CD4-positive, alpha-beta T cell treated with Interleukin-1 beta for 1 hour (primary cell): ENCODE measurements at places on chromosomes 4 and X.

DNA sequence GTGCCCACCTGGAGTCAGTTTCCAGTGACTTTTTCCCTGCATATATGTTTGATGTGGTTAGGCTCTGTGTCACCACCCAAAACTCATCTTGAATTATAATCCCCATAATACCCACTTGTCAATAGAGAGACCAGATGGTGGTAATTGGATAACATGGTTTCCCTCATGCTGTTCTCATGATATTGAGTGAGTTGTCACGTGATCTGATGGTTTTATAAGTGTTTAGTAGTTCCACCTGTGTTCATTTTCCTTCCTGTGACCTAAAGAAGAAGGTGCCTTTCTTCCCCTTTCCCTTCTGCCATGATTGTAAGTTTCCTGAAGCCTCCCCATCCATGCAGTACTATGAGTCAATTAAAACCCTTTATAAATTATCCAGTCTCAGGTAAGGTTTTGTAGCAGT, 740.9 kb downstream of the ARAP2 start:
- no peak for DNase-seq

DNA sequence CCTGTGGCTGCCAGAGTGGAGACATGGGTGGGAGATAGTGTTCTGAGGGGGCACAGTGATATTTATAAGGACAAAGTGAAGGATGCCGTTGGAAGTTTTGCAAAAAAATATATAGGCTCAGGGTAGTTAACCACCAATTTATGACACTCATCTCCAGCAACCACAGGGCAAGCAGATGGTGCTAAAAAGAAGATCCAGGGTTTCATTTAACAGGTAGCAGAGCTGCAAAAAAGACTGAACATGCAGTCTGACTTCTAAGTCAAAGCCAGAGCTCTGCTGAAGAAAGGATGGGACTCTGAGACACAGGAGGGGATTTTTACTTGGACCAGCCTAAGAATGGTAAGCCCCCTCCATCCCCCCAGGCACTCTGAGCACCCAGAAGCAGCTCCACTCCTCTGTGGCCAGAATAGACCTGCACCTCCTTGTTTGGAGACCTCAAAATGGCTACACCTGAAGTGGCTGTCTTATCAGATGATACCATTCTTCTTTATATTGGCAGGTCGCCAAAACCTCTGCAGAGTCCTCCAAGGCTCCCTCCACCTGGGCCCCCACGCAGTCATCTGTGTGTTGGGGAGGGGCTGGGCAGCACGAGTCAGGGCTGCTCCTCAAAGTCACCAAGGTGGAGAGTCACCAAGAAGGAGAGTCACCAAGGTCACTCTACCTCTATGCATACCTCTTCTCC, 161.4 kb upstream of the FAM9B start:
- DNase-seq: no peak

- no peak for DNase-seq
Observed at GRCh38 chr4:184769141-184769765, 35.4 kb upstream of the CENPU start.

DNA sequence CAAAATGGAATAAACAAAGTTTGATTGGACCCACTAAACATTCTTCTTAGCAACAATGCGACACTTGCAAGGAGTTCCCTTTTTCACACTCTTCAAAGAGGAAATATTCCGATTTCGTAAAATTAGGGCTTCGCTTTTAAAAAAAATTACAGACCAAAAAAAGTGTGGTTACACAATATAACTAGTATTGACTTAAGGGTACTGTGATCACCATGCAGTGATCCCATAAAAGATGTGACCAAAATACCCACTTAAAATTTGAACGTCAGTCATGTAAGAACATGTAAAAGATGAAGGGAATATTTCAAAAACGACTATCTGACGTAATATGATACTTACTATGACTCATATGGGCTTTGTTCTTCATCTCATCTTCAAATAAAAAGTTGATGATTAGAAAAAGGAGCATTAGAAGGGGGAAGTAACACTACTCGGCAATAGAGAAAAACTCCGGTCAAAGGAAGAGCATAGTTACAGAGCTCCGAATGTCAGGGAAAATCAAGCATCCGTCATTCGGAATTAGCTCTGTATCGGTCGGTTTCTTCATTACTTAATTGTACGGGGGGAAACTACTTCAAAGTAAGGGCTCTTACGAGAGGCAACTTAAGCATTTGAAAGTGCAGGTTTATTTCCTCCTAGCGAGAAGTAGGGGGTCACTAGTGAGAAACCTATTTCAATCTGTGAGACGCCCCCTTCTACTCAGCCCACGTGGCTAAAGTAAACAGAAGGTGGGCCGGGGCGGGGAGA, 1.3 kb upstream of the TET2 start:
- DNase-seq: no peak

GRCh38 chr4:108035691-108036090, 46.0 kb downstream of the HADH start:
- DNase-seq: no peak

- no peak for DNase-seq
Observed at GRCh38 chrX:136221851-136222513, 29.2 kb downstream of the MAP7D3 start.

DNA sequence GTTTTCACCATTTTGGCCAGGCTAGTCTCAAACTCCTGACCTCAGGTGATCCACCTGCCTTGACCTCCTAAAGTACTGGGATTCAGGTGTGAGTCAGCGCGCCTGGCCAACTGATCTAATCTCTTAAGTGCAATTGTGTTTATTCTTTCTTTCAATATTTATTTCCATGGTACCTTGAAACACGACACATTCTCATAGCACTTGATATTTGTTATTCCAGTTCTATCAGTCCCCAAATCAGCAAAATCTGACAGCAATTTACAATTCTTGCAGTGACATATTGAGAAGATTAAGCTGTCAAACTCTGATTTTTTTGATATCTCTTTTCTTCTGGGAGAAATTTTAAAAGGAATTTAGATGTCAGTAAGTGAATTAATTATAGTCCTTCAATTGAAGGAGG, 218.1 kb upstream of the FAT4 start:
- DNase-seq: no peak

DNA sequence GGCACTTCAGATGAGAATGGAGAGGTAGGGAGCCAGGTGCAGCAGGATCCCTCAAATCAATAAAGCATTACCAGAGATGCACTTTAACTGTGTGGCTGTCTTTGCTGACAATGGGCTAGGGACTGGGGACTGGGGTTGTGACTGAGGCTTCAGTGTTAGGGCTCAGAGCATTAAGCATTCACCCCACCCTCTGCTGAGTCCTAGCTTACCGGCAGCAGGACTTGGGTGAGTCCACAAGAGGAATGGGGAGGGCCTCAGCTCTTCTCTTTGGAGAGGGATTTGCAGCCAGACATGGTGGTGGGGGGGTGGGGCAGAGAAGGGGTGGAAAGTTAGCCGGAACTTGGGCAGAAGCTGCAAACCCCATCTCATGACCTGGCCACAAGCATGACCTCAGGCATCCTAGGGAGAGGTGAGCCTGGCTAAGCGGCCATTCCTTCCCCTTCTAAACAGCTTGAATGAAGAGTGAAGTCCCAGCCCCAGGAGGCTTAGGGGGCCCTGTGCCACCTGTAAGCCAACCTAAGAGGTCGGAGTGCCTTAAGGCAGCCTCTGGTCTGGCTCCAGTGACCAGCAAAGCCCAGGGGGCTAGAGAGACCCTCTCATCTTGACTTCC, 78.4 kb downstream of the STARD8 start:
- no peak for DNase-seq

GRCh38 chrX:9114245-9114644, 80.3 kb upstream of the FAM9B start:
- no peak for DNase-seq

DNA sequence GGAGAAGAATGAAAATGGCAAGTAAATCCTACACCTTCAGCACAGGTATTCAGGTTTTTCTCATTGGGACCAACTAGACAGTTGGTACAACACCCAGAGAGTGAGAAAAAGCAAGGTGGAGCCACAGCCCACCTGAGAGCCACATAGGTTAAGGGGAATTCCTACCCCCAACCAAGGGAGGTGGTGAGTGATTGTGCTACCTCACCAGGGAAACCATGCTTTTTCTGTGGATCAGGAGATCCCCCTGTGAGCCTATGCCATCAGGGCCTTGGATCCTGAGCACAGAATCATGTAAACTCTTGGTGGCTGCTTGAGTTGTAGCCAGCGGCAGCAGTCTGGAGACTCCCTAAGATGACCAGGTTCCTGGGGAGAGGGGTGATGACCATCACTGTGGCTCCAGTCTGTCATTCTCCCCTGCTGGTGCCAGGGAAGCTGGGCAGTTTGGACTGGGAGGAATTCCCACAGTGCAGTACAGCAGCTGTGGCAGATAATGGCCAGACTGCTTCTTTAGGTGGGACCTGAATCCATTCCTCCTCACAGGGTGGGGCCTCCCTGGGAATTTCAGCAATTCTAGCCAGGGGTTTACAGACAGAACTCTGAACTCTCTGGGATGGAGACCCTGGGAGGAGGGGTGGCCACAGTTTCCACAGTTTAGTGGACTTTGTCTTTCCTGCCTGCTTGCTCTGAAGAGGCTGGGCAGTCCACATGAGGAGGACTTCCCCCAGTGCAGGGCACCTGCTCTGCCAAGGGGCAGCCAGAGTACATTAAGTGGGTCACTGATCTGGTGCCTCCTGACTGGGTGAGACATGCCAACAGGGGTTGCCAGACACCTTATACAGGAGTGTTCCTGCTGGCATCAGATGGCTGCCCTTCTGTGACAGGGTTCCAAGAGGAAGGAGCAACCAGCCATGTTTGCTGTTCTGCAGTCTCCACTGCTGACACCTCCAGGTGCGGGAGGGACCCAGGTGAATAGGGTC, 43.2 kb downstream of the PARM1 start:
- no peak for DNase-seq

DNA sequence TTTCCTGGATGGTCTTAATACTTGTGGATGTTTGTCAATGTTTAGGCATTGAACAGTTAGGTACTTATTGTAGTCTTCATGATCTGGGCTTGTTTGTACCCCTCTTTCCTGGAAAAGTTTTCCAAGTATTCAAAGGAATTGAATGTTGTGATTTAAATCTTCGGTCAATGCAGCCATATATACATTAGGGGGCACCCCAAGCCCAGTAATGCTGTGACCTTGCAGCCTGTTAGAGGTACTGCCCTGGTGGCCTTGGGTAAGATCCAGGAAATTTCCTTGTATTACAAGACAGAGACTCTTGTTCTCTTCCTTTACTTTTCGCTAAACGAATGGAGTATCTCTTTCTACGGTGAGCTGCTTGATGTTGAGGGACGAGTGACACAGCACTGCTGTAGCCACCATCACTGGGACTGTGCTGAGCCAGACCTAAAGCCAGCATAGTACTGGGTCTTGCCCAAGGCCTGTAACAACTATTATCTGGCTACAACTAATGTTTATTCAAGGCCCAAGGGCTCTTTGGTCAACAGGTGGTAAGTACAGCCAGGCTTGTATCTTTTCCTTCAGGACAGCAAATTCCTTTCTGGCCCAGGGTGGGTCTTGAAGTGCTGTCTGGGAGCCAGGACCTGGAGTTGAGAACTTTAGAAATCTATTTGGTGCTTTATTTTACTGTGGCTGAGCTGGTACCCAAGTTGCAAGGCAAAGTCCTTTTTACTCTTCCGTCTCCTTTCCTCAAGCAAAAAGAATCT, 118.3 kb upstream of the ATOH1 start:
- no peak for DNase-seq

- no peak for DNase-seq
Observed at GRCh38 chrX:8657883-8658282, 74.1 kb downstream of the ANOS1 start.

DNA sequence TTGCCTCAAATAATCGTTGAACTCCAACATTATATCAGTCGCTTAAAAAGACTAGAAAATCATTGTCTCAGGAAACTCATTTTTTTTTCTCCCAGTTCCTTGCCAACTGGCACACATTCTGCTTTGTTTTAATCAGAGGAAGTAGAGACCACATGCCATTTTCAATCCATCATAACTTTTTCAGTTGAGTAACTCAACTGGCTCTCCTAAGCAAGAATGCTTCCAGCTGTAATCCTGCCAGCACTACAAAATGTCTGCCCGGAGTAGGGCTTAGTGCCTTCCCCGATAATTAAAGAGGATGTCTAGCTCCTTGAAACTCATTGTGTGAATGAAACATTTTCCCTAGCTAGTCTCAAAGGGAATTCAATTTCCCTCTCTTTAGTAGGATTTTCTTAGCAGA, 33.0 kb downstream of the FREM3 start:
- no peak for DNase-seq

DNA sequence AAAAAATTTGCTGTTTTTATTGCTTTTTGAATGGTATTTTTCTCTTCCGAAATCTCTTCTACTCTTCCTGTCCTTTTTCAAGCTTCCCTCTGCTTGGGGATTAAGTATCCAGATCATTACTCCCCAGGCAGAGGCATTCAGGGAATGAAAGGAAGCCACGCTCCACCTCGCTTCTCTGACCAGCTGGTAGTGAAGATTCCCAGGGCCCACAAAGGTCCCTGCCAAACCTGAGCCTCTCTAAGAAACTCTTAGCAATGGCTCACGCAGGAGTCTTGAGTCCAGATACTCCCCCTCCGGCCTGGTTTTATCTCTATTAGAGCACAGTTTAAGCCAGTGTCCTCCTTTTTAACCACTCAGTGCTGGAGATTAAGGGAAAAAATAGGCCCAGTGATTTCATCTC, 51.4 kb upstream of the SOD3 start:
- DNase-seq: no peak

GRCh38 chrX:49233887-49234555, 881 bp upstream of the CACNA1F start:
- no peak for DNase-seq
